Epithelial cell of prostate (primary cell): ENCODE measurements at places on chromosomes 11 and 22.

GRCh38 chr11:57279116-57279515 is 42.1 kb upstream of the APLNR start:
- no peak for DNase-seq

DNA sequence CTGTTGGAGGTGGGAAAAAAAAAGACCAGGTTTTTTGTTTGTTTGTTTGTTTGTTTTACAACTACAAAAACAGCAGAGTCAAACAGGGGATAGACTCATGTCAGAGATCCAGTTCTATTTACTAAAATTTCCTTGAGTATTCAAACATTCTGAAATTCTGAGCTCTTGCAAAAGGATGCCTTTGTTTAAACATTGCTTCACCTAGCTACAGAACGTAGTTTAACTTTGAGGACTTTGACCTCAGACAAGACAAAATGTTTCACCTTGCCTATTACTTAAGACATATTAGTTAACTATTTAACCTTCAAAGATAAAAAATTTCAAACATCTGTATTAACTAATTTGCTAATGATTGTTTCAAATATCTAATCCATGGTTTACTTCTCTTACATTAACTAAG is 36.1 kb upstream of the GLYATL2 start:
- DNase-seq, result no peak

- no peak for DNase-seq
These were observed 74.8 kb upstream of the CLDN5 start for GRCh38 chr22:19599004-19599403.

- peak; percentile 22 for DNase-seq
These were observed 2.9 kb upstream of the GGT5 start for GRCh38 chr22:24247564-24248344.

GRCh38 chr11:113764527-113765219 is 8.8 kb downstream of the ZW10 start:
- DNase-seq, result no peak

- no peak for DNase-seq
These were observed at the start of gene USH1C for GRCh38 chr11:17544181-17544622. USH1C (minus strand) TSS chr11:17544416; CDS start chr11:17544307, 109 bp downstream.

- no peak for DNase-seq
These were observed 332.0 kb upstream of the CCDC179 start for GRCh38 chr11:23192256-23192655.

DNA sequence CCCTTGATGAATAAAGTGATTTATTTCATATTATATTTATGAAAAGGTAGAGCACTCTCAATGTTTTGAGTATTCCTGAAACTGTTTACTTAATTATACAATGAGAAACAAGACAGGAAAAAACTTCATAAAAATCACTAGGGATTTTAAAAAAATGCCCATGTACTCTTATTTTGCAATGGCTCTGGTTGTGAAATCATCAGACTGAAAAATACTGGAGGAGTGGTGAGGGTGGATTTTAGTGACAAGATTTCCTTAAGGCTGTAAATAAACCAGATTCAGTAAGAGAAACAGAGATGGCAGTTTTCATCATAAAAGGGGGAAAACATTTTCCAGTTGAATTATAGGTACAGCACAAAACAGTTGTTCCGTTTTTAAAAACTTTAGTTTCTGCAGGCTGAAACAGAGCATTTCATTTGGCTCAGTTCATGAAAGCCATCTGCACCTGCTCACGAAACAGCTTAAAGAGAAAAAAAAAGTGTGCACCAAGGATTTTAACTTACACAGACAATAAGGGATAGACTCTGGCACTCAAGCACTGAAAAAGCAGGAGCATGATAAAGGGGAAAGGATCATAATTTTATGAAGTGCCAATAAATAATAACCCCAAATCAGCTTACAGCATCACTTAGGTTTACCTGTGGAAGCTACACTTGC is 100.7 kb downstream of the MAML2 start:
- no peak for DNase-seq

DNA sequence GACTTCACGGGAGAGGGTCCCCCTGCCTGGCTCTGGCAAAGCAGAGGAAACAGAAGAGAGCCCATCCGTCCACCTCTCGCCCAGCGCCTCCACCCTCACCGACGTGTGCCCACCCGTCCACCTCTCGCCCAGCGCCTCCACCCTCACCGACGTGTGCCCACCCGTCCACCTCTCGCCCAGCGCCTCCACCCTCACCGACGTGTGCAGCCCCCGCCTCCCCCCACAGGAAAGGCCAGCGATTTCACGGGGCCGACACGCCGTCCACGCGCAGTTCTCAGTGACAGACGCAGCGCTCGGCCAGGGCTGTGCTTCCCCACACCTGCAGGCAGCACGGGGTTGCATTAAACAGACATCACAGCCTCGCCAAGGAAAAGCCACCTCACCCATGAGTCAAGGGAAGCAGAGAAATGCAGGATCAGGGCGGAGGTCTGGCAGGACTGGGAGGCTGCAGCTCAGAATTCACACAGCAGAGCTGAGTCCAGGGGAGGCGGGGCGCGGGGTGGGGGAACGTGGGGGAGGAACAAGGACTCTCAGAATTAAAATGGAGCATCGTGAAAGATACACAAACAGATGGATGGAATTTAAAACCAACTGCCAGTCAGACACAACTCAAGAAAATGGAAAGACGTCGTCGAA is 377.7 kb downstream of the BRD1 start:
- no peak for DNase-seq

GRCh38 chr22:28541137-28541536 is 138.5 kb downstream of the TTC28 start:
- DNase-seq, result no peak

DNA sequence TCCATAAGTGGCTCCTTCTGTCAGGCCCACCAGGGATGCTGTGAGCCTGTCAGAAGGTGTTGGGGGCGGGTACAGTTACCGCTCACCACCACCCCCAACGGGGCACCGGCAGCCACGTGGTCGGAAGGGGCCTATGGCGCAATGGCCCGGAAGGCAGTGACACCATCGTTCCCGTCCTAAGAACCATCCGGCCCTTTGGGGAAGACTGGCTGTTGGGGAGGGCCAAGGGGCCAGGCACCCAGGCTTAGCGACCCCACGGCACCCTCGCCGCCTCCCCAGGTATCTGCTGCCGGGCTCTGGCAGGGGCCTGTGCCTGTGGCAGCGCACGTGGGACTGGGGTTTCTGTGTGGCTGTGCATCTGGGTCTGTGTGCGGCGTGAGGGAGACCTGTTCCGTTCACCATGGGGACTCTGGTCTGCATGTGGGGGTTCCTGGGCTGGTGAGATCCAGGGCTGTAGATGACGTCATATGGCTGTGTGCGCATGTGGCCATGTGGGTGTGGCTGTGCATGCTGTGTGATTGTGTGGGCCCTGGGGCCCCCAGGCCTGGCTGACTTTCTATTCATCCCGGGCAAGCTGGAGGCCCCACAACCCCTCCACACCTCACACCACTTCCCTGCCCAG is 717 bp downstream of the OSM start:
- no peak for DNase-seq

- no peak for DNase-seq
These were observed 29.6 kb downstream of the SOX6 start for GRCh38 chr11:16326679-16327297.

DNA sequence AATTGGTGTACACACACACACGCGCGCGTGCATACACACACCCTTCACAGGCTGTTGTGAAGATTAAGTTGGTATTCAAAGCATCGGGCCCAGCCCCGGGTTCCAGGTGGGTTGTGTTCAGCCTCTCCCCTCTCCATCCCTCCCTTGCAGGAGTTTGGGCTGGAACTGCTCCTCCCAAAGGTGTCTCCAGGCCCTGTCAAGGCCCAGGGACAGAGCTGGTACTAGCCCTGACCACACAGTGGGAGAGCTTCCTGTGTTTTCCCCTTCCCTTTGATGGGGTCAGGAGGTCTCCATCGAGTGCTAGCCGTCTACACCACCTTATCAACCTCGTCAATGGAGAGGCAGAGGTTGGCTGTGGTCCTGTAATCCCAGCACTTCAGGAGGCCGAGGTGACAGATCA is 36.5 kb upstream of the CSNK1E start:
- DNase-seq, result no peak

DNA sequence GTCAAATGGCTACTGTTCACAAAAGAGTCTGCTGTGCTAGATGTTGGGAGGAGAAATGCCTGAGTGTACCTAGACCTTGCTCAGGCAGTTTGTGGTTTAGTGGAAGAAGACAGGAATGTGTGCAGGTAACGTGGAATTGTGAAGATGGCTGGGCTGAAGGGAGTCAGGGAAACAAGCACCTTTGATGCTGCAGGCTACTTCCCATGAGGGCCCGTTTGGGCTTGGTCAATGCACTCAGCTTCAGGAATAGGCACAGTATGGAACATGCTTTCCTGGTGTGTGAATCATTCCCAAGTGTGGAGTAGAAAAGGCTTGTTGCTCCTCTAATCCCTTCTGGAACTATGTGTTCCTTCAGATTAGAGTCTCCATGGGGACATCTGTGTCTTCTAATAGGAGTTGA is 318.3 kb upstream of the MTNR1B start:
- DNase-seq, result no peak

- DNase-seq, result no peak
These were observed 46.1 kb upstream of the OR4B1 start for GRCh38 chr11:48170241-48171233.

DNA sequence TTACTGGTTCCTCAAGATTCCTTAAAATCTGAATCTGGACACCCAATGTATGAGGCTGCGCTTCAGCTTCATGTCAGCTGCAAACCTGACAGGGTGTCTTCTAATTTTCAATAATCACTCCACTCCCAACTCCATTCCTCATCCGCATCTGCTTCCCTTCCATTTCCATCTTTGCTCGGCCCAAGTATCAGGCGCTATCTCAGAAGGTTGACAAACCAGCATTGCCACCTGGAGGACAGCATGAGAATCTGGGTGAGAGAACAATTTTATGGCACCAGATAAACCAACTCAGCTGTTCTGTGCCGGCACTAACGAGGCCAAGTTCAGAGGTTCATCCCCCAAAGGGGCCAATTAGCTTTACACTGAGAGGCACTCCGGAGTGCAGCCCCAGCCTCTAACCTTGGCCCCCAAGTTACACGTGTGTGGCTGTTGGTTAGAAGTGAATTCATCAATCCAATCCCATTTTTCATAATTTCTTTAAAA is 79.1 kb upstream of the LMO2 start:
- DNase-seq, result peak; percentile 16

DNA sequence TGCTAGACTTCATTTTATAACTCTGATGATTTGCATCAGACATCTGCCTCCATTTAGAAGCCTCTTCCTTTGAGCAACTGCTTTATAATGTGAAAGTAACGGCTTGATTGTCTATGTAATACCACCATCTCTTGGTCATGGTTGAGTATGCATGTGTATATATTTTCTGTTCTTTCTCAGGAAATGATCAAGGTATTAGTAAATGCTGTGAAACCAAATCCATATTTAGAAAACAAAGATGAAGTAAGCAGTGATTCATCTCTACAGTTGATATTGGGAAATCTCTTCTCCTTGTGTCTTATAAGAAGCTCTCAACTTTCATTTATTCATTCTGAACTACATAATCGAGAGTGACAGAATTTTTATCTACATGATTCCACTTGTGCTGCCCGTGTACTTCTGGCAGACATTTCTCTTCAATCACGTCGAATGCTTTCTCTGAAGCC is 104.6 kb upstream of the ANO3 start:
- peak; percentile 79 for DNase-seq

- DNase-seq, result no peak
These were observed 2.5 kb upstream of the IGLL5 start for GRCh38 chr22:22884888-22885840.

DNA sequence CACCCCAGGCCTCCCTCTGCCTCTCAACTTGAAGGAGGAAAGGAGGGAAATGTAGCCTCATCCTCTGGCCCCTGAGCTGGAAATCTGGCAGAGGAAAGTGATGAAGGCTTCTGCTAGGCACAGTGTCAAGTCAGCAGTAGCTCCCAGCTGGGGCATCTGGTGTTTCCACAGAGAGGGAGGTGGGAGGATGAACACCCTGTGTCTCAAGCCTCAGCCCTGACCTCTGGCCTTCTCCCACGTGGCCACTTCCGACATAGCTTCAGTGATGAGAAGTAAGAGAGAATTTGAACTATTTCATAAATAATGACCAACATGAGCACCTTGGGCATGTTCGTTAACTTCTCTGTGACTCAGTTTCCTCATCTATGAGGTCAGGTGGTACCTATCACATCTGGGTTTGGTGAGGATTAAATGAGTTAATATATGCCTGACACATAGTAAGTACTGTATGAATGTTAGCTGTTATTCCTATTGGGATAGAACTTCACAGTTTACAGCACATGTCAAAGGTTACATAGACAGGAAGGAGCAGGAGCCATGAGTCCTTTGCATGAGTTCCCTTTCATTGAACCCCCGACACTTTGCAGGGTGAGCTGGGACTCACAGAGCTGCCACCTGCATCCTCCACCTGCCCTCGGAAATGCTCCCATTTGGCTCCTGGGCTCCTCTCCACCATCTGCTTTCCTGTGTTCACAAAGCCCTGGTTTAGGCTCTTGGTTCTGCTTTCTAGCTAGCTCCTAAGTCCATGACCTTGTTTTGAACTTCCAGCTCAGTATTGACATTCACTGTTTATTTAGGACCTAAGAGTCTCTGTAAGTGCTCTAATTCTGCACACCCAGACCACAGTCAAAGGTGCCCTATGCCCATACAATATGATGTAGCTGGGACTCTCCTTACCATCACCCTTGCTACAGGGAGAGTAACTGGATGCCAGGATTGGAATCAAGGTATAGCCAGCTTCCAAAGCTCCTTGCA is 61.7 kb downstream of the CSNK2A3 start:
- DNase-seq, result no peak

GRCh38 chr11:45839204-45839603 is 8.1 kb upstream of the CRY2 start:
- DNase-seq, result no peak

GRCh38 chr11:27291302-27291889 is 71.6 kb downstream of the CCDC34 start:
- peak; percentile 75 for DNase-seq

- no peak for DNase-seq
These were observed 9.6 kb downstream of the FAM118A start for GRCh38 chr22:45319324-45319685.

GRCh38 chr11:21866781-21867180 is 326.1 kb upstream of the ANO5 start:
- no peak for DNase-seq

DNA sequence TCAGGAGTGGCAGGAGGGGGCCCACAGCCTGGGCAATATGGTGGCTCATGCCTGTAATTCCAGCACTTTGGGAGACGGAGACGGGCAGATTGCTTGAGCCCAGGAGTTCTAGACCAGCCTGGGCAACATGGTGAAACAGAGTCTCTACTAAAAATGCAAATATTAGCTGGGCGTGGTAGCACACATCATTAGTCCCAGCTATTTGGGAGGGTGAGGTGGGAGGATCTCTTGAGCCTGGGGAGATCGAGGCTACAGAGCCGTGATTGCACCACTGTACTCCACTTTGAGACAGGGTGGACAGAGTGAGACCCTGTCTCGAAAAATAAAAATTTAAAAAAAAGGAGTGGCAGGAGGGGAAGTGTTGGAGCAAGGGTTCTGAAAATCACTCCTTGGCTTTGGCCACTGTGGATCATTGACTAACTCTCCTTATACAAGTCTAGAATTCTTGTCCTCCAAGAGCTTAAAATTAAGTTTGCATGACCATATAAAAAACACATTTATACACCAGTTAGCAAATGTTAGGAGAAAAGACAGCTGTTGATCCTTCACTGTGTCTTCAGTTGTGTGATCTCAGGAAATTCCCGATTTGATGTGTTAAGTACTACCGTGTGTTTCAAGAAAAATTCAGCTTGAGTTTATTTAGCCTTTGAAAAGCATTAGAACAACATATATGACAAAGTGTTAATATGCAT is 2.3 kb upstream of the WEE1 start:
- DNase-seq, result no peak

- no peak for DNase-seq
These were observed 287.0 kb downstream of the FAT3 start for GRCh38 chr11:92511522-92512203.
